ENCODE measurements at places on chromosomes 3 and 15. TPM values are rescaled to one million over a fixed set of nuclear protein-coding genes. Genes with fewer than 3 reads are reported as not detected.

DNA sequence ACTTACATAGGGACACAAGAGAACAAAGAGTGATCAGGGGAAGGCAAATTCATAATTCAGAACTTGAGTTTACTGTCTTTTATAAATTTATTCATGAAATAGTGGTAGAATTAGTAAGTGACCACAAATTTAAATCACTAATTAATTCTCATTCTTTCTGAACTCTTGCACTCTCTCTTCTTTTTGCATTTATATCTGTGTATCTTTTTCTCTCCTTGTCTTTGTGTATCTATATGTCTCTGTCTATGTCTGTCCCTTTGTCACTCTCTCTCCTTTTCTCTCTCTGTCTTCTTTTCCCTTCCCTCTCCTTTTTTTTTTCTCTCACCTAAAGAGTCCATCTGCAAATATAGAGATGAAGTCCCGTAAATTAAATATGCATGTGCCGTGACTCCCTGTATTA is 31.5 kb downstream of the RBMS3 start:
- no peaks in the 10 kb centered on the region for H3K36me3 ChIP-seq
- H3K27me3 ChIP-seq, result no peaks in the 10 kb centered on the region
- H3K27ac ChIP-seq, result no peak overlapping the region
- no peak for DNase-seq
- H3K4me3 ChIP-seq, result no peak overlapping the region
- H3K4me1 ChIP-seq, result peaks cover 25% of the 10 kb centered on the region

DNA sequence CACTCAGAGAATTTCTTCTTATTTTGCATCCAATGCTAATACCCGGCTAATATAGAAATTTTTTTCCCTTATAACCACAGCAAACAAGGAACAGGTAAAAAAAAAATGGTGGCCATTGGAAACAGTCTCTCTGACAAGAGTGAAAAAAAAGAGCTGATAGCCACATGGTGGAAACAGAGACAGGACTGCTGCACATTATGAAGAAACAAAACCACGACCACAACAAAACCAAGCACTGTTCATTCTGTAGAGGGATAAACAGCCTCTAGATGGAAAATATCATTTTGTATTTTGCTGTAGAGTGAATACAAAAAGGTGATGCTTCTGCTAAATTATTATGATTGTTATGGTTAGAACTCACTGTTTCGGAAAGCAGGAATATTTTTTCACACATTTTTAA is 686.2 kb downstream of the NLGN1 start:
- H3K4me3 ChIP-seq, result no peak overlapping the region
- H3K36me3 ChIP-seq, result no peaks in the 10 kb centered on the region
- no peaks in the 10 kb centered on the region for H3K27me3 ChIP-seq

GRCh38 chr3:196700801-196701200 is 11.2 kb downstream of the CEP19 start:
- DNase-seq, result no peak
- no peaks in the 10 kb centered on the region for H3K27me3 ChIP-seq
- no peaks in the 10 kb centered on the region for H3K4me1 ChIP-seq

- no peak overlapping the region for H3K27ac ChIP-seq
- no peaks in the 10 kb centered on the region for H3K27me3 ChIP-seq
- H3K4me1 ChIP-seq, result peaks cover 4% of the 10 kb centered on the region
Measured at GRCh38 chr3:79415356-79415755, 352.4 kb downstream of the ROBO1 start.

Gene PLSCR2
- total RNA-seq, result 1.3 TPM

Gene SLC9C1
- total RNA-seq, result not detected
